Suppressor macrophage treated with lipopolysaccharide for 1 hour (primary cell): ENCODE measurements at places on chromosomes 4 and X.
A peak's percentile ranks its signal among the peaks of the same experiment; 100 is the strongest.

DNA sequence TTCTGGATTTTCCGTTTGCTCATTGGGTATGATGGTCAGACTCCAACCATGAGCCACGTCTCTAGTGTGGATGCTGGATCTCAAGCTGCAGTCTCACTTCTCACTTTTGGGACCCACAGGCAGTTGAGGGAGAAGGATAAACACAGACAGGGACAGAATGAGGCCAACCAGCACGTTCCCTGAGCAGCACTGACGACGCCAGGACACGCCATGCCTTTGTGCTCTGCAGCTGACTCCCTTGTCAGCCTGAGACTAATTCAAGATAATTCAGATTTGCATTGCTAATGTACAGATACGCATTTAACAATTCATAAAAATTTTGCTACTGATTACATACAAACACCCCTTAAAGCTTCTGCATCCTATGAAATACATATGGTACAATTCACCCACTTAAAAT is 106.5 kb downstream of the FAM193A start:
- peak; percentile 10 for DNase-seq

GRCh38 chr4:128227991-128228571 is 59.5 kb downstream of the PGRMC2 start:
- DNase-seq, result no peak

DNA sequence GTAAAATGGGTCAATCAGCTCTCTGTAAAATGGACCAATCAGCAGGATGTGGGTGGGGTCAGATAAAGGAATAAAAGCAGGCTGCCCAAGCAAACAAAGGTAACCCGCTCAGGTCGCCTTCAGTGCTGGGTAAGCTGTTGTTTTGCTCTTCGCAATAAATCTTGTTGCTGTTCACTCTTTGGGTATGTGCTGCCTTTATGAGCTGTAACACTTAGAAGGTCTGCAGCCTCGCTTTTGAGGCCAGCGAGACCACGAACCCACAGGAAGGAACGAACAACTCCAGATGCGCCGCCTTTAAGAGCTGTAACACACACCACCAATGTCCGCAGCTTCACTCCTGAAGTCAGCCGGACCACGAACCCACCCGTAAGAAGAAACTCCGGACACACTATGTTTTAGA is 11.5 kb upstream of the CAMK2D start:
- no peak for DNase-seq

GRCh38 chr4:17492058-17492741 is 19.7 kb downstream of the QDPR start:
- DNase-seq, result no peak

GRCh38 chr4:104489731-104490095 is 5.0 kb downstream of the CXXC4 start:
- no peak for DNase-seq

DNA sequence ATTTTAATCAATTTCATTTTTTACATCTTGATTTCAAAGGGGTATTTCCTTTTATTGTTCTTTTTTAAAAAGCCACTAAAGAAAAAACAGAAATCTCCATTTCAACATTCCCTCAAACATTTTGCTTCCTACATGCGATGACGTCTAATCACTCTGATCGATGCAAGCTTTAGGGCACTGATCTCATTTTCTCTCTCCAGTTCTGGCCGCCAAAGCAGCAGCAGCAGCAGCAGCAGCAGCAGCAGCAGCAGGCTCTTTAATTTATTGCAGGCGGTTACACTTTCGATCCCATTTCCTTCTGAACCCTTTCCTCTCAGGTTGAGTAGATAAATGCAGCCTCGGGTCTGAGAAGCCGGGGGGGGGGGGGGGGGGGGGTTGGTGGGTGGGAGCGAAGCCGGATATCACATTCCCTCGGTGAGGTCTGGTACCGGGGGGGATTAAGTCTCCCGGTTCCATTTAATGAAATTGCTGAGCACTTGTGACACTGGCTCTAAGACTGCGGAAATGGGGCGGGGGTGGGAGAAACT is 3.4 kb upstream of the PCDH7 start:
- no peak for DNase-seq

DNA sequence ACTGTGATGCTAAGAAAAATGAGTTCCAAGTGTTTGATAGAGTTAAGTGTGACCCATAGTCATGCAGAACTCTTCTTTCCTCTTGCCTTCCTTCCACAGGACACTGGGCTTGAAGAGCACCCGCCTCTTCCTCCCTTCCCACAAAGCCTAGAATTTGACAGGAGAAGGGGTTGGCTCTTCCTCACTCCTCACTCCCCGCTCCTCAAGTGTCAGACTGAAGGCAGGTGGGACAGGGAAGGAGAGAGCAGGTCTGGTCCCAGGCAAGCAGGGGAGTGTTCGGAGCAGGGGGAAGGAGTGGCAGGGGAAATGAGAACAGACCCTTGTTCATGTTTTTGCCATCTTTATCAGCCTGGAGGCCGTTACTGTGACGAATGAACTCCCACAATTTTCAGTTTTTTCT is 10.7 kb downstream of the MAGED2 start:
- no peak for DNase-seq

GRCh38 chrX:136166221-136166855 is 19.0 kb downstream of the FHL1 start:
- peak; percentile 26 for DNase-seq

GRCh38 chr4:80173401-80173800 is 23.9 kb upstream of the PRDM8 start:
- DNase-seq, result peak; percentile 93

GRCh38 chrX:121008920-121009319 is 23.4 kb upstream of the CT47A1 start:
- DNase-seq, result no peak

DNA sequence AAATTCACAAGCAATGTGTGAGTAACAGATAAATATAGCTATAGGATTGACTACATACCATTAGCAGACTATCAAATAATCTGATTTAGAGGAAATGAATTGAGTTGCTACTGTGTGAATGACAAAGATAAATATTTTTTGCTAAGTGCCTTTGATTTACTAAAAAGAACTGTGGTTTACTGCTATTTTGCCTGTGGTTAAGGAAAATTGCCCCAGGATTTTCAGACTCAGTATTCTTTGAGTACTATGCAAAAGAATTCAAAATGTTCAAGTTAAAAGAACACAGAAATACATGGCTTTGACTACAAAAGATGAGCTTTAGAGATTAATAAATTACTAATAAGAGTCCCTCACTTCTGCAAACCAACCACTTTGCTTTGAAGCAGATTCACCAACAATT is 853.8 kb downstream of the ADGRL3 start:
- DNase-seq, result no peak

DNA sequence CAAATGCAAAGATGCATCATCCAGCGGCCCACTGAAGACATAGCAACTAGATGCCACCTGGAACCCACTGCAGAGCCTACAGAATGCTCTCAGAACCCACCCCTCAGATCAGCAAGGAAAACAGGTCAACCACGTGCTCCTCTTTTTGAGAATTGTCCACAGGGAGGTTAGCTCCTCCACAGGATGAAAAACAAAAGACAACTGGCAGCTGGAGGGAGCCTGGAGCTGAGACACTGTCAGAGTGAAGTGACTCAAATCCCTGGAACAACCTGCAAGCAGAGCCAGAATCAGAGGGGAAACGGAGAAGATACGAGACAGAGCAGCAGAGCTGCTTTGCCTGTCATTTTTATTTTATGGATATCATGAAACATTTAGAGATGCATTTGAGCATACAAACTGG is 277.6 kb downstream of the GASK1B start:
- DNase-seq, result no peak

DNA sequence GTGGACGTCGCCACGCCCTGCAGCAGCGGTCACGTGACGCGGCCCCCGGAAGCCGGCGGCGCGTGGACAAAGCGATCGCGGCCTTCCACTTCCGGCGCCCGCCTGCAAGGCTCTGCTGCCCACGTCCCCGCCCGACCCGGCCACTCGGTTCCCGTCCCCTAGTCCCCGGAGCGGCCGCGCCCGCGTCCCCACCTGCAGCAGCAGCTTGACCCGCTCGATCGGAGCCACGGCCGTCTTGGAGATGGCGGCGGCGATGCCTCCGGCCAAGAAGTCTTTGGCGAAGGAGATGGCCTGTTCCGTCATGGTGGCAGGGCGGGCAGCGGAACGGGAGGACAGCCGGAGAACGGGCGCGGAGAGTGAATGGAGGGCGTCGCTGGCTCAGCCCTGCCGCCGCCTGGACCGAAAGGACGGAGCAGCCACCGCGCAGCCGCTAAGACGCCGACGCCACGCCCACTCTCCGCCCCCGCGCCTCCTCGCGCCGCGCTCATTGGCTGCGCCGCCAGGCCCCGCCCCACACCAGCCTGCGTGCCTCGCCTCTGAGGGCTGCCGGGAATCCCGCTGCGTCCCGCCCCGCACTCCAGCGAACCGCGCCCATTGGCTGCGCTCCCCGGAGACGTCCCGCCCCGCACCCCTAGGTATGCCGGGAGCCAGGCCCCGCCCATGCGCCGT is at the start of gene SLC25A6:
SLC25A6 (minus strand) TSS at position 407 of the 669 bp plus-strand sequence; CDS start at position 303, 104 bp downstream.
- peak; percentile 100 for DNase-seq

DNA sequence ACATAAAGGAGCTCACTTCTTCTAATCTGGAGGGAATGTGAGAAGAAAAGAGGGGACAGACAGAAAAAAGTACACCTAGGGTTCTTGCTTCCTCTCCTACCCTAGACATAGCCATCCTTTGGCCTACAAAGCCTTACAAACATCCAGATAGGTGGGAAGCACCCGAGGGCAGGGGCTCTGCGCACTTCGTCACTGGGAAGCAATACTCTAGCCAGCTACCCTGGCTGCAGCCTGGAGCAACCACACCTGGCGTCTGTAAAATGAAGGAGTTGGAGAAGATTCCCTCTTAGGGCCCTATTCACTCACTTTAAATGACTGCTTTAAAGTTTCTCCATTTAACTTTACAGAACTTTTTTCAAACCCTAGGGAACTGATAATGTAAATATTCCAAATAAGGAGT is 65.7 kb upstream of the NOCT start:
- DNase-seq, result no peak
